ENCODE measurements at places on chromosomes 2 and 18. TPM values are rescaled to one million over a fixed set of nuclear protein-coding genes. Genes with fewer than 3 reads are reported as not detected.

Gene TUBA3E
- total RNA-seq: not detected

Gene ERICH2
- total RNA-seq: not detected

Gene SMYD1
- total RNA-seq: not detected

Gene CIDEA
- 0.46 TPM for total RNA-seq

Gene C2orf92
- 2.3 TPM for total RNA-seq

Gene SRD5A2
- not detected for total RNA-seq

Gene EIF2AK3
- 17.9 TPM for total RNA-seq

Gene KCNG2
- not detected for total RNA-seq

Gene REG1B
- total RNA-seq: not detected

Gene MGAT4A
- 84.5 TPM for total RNA-seq

Measured in epithelial cell of umbilical artery (primary cell).